Kasumi-1 (cell line): ENCODE measurements at places on chromosomes 12 and 14.

DNA sequence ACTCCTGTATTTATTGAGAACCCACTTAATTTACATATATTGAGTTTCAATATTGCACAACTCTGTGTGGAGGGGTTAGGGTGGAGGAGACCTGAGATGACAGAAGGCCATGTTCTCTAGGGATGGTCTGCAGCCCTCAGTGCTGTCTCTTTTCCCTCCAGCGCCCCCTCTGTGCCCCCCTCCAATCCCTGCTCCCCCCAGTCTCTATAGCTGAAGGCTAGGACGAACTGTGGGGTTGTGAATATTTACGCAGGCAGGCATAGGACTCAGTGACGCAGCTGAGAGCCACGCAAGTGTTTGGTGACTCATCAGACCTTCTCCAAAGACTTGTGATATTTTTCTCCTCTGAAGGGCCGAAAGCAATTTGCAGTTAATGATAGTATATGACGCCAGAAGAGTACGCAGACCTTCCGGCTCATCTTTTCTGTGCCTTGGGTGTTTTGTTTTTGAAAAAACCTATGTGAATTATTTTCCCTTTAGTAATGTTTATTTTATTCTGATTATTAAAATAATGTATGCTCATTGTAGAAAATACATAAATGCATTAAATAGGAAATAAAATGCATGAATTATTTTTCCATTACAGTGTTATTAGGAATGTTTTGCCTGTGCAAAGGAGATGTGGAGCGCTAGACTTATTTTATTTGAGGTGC lies 85.3 kb downstream of the SLC25A47 start:
- no peak for DNase-seq

GRCh38 chr12:94025068-94025467 lies 123.3 kb upstream of the PLXNC1 start:
- no peak for DNase-seq

DNA sequence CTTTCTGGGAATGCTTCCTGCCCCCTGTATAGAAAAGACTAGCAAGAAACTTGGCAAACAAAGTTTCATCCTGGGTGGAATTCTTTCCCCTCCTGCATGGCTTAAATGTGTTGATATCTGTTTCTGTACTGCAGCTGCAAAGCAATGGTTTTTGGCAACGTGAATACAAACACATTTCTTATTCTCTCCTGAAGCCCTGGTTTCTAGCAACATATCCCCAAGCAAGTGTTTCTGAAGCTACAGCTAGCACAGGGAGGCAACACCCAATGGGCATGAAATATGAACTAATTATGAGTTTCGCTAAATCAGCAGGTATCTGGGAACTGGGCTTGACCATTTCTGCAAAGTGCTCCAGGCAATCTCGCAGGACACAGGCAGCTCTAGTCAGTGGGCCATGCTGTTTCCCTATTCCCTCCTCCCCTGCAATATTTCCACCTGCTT lies 392.3 kb upstream of the TMPO start:
- no peak for DNase-seq

GRCh38 chr12:59084511-59085375 lies 164.4 kb upstream of the LRIG3 start:
- DNase-seq = no peak

DNA sequence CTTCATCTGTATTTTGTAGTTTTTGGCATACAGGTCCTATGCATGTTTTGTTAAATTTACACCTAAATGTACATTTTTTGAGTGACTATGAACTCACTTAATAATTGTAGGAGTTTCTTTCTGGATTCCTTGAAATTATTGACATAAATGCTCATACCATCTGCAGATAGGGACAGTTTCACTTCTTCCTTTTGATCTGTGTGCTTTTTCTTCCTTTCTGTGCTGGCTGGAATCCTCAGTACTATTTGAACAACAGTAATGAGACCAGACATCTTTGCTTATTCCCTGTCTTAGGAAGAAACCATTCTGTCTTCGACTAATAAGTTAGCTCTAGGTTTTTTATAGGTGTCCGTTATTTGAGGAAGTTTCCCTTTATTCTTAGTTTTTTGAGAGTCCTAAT lies 110.3 kb downstream of the ADGRD1 start:
- DNase-seq = no peak

- DNase-seq = no peak
Measured at GRCh38 chr12:87368259-87368658, 660.9 kb downstream of the C12orf50 start.

- DNase-seq = no peak
Measured at GRCh38 chr14:71751264-71751663, 181.0 kb upstream of the RGS6 start.

- no peak for DNase-seq
Measured at GRCh38 chr12:12821975-12822374, 8.8 kb downstream of the DDX47 start.

GRCh38 chr14:93546642-93547041 lies 115.9 kb downstream of the UNC79 start:
- no peak for DNase-seq

DNA sequence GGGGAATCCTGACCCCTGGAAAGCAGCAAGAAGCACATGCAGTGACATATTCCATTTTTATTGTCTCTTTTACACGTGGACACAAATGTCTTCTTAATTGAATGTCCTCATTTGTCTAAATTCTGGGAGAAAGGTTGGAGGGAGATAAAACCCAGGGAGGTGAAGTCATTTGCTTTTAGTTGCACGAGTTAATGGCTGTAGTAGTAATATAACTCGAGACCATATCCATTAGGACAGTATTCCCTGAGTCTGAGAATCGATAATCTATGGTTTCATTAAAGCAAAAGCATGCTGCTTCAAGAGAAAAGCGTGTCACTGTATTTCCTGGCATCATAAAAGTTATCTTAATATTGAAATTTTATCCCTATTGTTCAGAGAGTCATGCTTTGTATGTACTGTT lies 216.0 kb upstream of the PELI2 start:
- no peak for DNase-seq

- DNase-seq = no peak
Measured at GRCh38 chr14:59707778-59708561, 131.4 kb upstream of the CCDC175 start.

GRCh38 chr14:53638966-53639365 lies 317.7 kb downstream of the BMP4 start:
- no peak for DNase-seq

DNA sequence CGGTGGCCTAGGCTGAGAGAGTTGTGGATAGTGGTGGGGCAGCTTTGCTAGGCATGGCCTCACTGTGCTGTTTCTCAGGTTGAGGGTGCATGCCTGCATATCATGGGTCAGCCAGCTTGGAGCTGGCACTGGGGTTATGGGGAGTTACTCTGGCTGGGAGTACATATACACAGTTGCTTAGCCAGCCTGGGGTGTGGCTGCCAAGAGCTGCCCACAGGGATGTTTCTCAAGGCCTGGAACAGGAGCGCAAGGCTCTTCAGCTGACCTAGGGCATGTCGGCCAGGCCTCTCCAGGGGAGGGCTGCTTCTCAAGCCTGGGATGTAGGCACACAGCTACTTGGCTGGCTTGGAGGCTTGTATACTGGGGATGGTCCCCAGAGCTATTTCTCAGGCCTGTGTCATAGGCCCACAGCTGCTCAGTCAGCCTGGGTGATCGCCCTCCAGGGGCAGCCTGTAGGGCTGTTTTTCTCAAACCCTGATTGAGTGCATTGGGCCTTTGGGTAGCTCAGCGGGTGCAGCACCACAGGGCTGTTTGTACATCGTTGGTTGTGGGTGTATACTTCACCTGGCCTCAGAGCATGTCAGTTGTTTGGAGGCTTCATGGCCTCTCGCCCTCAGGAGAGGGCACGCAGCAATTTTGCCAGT lies 114.9 kb downstream of the METTL25 start:
- DNase-seq = no peak

DNA sequence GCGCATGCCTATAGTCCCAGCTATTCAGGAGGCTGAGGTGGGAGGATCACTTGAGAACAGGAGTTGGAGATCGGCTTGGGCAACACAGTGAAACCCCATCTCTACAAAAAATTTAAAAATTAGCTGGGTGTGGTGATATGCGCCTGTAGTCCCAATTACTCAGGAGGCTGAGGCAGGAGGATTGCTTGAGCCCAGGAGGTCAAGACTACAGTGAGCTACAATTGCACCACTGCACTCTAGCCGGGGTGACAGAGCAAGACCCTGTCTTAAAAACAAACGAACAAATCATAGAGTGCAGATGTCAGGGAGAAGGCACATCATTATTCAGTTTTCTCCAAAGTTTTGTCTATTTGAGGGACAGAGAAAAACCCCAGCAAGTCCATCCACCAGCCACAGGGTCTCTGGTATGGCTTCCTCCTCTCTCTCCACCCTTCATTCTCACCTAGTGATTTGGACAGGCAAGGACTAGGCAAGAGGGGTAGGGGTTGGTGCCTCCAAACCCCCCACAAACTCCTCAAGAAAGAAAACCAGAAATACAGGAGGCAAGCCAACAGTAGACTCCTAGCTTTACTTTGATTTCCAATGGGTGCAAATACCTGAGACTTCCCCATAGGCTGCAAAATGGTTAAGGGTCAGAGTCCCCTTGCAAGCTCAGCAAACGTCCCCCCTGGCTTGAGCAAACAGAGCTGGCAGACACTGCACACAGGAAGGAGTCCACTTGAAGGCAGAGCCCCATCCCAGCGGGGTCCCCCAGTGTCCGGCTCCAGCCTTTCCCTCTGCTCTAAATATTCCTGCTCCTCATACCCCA lies 26.5 kb upstream of the RPLP0 start:
- no peak for DNase-seq

GRCh38 chr12:12979126-12979525 lies 20.9 kb downstream of the HEBP1 start:
- DNase-seq = no peak

GRCh38 chr14:22522466-22522957 lies 66.5 kb downstream of the DAD1 start:
- DNase-seq = no peak

DNA sequence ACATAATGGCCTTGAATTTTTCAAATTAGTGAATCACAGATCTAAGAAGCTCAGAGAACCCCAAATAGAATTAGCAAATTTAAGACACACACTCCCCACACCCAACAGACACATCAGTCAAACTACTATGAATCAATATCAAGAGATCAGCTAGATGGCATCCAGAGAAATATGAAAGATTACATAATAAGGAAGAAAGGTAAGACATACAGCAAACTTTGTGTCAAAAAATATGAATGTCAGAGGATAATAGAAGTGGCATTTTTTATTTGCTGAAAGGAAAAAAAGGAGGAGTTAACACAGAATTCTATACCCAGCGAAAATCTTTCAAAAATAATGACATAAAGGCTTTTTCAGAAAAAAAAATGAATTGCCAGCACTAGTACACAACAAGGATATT lies 110.5 kb upstream of the COCH start:
- no peak for DNase-seq

DNA sequence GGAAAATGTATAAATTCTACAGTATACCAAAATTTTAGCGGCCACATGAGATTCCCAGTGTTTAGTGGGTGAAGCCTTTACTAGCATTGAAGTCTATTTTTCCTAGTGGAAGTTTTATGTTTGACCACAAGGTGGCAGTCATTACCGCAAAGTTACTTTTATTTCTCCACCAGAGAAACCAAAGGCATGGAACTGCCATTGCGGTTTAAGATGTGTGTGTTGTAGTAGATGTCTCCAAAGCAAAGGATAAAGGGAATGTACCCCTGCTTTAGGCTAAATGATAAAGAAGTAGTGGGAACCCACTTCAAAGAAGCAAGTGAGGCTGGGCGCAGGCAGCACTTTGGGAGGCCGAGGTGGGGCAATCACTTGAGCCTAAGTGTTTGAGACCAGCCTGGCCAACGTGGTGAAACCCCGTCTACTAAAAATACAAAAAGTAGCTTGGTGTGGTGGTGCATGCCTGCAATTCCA lies 140.5 kb downstream of the PRKCH start:
- peak; percentile 79 for DNase-seq

GRCh38 chr12:74245458-74245857 lies 292.2 kb upstream of the ATXN7L3B start:
- no peak for DNase-seq

GRCh38 chr14:39230416-39231035 lies 3.2 kb upstream of the MIA2 start:
- no peak for DNase-seq

DNA sequence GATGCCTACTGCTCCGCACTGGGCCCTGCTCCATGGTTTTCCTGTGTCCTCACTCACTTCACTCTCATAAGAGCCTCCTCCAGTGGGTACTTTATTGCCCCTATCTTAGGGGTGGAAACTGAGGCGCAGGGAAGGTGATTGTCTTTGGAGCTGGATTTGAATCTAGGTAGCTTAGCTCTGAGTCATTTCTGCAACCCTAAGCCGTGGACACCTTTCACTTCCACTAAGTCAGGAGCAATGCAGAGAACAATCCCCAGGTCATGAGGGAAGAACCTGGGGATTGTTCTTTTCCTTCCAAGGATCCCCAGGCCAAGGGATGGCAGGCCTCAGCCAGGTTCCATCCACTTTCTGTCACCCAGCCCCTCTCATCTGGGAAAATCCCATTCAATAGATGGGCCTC lies 20.3 kb downstream of the VDR start:
- DNase-seq = no peak

DNA sequence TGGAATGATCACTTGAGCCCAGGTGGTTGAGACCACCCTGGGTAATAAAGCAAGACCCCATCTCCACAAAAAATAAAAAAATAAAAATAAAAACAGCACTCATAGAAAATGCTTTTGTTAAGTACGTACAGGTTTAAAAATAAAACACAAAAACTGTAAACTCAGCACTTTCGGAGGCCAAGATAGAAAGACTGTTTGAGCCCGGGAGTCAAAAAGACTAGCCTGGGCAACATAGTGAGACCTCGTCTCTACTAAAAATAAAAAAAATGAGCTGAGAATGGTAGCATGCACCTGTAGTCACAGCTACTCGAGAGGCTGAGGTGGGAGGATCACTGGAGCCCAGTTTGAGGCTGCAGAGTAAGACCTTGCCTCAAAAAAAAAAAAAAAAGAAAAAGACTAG lies 7.5 kb downstream of the ATP6V1D start:
- DNase-seq = no peak

- DNase-seq = no peak
Measured at GRCh38 chr12:5960783-5961182, 15.7 kb upstream of the ANO2 start.

DNA sequence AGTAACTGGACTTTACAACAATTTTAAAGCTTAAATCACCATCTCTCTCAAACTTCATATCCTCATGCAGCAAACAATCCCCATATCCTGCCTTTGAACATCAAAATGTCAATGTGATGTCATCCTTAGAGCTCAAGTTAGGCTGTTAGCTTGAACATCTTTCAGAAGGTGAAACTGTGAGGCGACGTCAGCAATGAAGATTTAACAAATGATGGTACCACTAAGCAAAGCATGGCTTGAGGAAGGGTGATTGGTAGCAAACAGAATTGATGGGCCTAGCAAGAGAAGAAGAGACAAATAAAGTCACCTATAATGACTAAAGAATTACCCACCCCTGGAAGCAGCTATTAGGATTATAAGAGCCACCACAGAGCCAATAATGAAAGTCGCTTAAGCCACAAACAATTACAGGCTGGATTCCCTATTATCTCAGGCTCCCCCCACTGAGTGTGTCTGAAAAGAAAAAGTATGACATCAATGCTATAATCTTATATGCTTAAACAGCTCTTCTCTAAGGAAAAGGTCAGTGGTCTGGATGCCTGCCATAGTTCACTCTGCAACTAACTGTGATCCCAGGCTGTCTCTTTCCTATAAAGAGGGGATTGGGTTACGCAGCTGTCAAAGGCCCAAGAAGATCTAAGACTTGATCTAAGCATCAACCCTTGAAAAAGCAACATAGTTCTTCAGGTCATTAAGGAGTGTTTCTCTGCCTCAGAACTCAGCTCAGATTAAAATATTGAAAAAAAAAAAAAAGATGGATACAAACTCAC lies 18.1 kb downstream of the EGLN3 start:
- DNase-seq = no peak

- no peak for DNase-seq
Measured at GRCh38 chr14:71469643-71470335, 462.4 kb upstream of the RGS6 start.

- peak; percentile 74 for DNase-seq
Measured at GRCh38 chr12:78888568-78888967, 24.0 kb downstream of the SYT1 start.
